ENCODE measurements at places on chromosomes 12 and 14.

GRCh38 chr12:4771960-4772566 lies 51.9 kb downstream of the GALNT8 start:
- DNase-seq, result no peak

DNA sequence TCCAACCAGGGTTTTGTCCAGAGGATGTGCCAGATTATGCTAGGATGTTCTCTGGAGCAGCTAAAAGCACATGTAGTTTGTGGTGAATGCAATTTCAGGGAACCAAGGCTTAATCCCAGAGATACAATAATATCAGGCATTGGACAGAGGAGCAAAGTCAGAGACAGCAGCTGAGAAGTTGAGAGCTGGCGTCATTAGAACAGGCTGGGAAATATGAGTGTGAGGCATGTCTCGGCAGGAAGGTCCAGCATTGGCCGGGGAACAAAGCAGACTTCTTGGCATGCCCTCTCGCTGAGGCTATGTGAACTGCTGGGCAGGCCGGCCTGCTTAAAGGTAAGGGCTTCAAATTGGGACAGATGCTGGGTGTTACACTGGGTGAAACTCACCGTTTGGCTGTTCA lies 125.4 kb downstream of the CAND1 start:
- DNase-seq, result no peak

GRCh38 chr14:29518335-29518734 lies 409.3 kb downstream of the PRKD1 start:
- DNase-seq, result no peak

GRCh38 chr12:10728091-10728490 lies 5.0 kb upstream of the YBX3 start:
- no peak for DNase-seq

- no peak for DNase-seq
Measured at GRCh38 chr12:127148318-127148717, 1118.7 kb upstream of the TMEM132C start.

DNA sequence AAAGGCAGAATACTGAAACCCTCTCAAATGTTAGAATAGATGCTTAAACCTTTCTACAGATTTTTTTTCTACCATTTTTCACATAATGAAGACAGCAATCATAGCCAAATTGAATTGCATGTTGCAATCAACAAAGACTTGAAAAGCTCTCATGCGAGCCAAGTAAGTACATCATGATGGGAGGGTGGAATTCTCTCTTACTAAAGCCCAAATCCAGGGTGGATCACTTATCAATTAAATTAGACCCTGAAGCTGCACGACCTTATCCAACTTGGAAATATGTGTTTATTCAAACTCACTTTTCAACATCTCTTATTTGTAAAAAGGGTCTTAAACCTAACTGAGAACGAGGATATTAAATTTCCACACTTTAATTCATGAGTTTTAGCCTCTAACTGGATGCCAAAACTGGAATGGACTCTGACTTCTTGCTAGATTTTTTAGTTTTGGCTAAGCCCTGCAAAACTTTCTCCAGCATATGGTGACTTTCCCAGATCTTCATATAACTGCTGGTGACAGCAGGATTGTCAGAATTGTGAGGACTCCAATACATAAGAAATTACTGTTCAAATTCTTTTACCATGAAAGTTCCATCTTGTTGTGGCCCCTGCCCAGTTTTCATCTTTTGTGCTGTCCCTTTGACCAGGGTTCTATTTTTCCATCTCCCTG lies 53.6 kb downstream of the HECTD4 start:
- no peak for DNase-seq

- no peak for DNase-seq
Measured at GRCh38 chr14:75170772-75171171, 5.6 kb downstream of the TMED10 start.

DNA sequence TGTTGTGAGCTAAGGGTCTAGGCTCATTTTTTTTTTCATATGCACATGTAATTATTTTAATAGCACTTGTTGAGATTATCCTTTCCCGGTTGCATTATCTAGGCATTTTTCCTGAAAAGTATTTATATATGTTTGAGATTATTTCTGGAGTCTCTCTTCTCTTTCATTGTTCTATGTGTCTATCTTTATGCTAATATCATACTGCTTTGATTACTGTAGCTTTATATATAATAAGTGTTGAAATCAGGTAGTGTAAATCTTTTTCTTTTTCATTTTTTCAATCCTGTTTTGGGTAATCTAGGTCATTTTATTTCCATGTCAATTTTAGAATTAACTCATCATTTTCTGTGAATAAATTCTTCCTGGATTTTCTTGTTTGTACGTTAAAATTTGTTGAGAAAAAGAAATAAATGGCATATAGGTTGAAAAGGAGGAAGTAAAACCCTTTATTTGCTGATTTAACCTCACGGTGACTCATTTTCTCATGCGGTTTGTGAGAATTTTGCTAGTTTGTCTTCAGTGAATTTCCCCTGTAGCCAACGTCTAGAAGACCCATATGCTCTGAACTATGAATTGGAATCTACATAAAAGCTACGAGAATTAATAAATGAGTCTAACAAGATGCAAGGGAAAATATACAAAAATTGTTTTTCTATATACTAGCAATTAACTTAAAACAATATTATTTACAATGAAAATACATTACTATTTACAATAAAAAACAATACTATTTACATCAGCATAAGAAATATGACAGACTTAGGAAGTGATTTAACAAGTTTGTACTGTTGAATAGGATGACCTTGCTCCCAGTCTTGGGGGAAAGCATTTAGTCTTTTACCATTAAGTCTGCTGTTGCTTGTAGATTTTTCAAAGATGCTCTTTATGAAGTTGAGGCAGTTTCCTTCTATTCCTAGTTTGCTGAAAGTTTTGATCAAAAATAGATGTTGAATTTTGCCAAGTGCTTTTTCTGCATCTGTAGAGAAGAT lies 105.0 kb downstream of the SNAPC1 start:
- DNase-seq, result no peak

DNA sequence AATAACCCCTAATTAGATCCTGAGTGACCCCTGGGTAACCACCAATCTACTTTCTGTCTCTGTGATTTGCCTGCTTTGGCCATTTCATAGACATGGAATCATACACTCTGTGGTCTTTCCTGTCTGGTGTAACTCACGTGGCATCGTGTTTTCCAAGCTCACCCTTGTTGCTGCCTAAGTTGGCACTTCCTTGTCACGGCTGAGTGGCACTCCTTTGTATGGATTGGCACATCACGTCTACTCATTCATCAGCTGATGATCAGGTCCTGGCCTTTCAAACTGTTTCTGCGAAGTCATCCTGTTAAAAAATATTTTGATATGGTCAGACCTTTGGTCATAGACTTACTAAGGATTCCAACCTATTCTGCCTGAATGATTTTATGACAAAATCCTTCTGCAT lies 87.7 kb downstream of the GLT1D1 start:
- DNase-seq, result no peak

DNA sequence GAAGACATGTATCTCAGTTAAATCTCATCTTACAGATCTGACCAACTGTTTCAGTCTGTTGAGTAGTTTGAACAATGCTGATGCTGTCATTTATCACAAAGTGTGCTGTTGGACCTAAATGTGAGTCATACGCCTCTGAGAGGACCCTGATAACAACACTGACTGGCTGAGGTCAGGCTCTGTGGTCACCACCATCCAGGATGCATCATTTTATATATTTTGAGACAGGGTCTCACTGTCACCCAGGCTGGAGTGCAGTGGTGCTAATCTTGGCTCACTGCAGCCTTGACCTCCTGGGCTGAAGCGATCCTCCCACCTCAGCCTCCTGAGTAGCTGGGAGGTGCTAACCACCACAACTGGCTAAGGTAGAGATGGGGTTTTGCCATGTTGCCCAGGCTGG lies 181.0 kb upstream of the RGS6 start:
- DNase-seq, result no peak

GRCh38 chr14:60777856-60778578 lies 43.5 kb downstream of the MNAT1 start:
- no peak for DNase-seq

- no peak for DNase-seq
Measured at GRCh38 chr12:52190860-52191729, 719 bp downstream of the KRT80 start.

GRCh38 chr12:97767347-97767746 lies 304.7 kb downstream of the RMST start:
- DNase-seq, result no peak

DNA sequence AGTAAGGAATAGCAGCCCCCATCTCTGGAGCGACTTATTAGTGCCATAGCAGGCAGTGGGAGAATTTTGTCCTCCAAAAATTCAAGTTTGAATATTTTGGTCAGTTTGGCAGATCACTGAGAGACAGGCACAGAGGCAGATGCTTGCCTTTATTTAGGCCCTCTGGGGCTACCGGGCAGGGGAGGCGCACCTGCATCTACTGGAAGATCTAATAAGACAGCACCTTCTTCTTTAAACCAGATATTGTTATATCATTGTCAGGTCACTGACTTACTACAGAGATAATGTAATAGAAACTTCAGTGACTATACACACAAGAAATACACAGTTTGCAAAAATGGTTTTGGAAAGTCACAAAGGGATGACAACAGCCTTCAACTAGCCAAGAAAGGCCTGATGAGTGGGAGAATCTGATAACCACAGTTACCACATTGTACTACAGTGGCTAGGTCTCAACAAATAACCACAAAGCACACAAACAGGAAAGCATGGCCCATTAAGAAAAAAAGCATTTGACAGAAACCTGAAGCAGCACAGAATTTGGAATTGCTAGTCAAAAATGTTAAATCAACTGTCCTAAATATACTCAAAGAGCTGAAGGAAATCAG lies 56.8 kb downstream of the CDK17 start:
- DNase-seq, result no peak

GRCh38 chr14:38931969-38932652 lies 170.9 kb downstream of the SEC23A start:
- DNase-seq, result no peak

DNA sequence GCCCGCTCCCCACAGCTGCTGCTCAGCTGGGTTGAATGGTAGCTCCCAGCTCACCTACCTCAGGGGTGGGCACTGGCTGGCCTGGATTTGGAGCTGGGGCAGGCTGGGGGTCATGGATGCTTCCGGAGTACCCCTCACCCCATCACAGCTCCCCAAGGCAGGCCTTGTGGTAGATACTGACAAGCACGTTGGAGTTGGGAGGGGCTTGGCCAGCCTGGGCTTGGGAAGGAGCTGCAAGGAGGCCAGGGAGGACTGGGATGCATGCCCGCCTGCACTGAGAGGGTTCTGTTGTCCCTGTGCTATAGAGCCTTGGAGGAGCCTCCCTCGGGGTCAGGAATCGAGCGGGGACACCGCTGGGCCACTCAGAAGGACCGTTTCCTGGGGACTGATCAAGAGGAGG lies 14.2 kb downstream of the TMEM63C start:
- no peak for DNase-seq

DNA sequence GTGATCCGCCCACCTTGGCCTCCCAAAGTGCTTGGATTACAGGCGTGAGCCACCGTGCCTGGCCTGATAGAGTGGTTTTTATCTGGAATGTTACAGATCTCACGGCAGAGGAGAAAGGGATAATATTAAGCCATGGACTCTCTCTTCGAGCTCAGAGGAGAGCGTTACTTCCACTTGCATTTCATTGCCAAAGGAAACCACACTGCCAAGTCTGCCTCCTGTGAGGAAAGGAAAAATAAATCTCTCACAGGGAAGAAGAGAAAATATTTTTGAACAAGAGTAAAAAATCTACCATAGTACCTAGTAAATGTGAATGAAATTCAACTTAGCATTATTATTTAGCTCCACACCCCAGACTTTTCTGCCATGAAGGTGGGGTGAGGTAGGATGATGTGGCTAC lies 319.2 kb upstream of the PRICKLE1 start:
- DNase-seq, result no peak

DNA sequence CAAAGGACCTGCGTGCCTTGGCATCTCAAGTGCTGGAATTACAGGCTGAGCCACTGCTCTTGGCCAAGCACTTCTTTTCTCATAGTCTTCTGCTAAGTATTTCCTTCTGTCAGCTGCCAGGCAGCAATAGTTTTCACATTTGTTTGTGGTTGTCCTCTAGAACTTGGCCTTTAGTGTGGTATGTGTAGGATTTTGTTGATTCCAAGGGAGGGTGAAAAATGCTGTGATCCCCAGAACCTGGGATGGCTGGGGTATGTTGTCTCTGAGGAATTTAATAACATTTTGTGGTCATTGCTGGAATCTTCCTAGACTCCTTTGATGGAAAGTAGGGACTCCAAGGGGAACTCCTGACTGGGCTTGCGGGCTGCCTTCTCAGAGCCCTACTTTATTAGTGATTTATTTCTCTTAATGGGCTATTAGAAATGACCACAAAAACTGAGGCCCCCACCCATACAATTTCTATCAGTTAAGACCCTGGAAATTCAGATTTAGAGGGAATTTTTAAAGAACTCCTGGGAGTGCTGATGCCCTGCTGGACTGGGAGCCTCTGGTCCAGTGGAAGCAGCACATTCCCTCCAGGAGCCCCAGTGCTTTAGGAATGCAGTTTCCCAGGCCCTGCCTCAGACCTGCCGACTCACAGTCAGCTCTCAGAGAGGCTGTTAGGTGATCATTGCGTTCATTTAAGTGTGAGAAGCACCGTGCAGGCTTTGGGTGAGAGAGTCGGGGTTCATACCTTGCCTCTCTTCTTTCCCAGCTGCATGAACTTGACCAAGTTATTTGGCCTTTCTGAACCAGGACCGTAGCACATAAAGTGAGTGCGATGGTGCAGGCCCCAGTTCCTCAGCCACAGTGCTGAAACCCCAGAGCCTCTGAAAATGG lies 22.7 kb downstream of the TRAF3 start:
- no peak for DNase-seq

DNA sequence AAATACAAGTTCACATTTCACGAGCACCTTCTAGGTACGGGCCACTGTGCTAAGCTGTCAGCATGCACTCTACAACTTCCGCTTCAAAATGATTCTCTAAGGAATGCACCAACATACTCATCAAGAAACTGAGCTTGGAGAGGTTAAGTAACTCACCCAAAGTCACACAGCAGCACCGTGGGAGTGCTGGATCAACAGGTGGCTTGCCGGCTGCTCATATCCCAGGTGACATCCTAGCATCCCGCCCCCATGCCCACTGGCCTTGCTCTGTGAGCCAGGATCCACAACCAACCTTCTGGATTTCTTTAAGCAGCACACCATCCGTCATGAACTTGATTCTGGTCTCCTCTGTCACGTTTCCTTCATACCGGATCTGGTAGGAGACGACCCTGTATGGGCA lies 16.7 kb downstream of the DHX37 start:
- DNase-seq, result no peak

- no peak for DNase-seq
Measured at GRCh38 chr12:30811966-30812365, 57.2 kb upstream of the CAPRIN2 start.

DNA sequence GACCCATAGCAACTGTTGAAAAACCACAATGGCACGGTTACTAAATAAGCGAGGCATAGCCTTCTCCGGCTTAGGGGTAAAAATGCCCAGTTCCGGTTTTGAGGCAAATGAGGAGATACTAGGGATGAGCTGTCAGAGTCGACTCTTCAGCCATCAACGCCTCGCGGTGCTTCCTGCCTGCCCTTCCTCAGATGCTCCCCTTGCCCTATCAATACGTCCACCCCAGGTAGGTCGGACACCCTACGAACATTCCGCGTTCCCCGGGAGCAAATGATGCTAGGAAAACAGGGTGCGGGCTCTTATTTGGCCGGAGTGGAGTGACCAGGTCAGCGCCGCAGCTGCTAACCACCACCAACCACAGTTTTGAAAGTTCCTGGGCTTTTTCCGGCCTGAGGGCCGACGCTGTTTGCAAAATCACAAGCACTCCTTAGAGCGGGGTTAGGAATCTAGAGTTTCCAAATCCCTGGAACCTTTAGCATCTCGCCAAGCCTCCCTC lies 1.2 kb downstream of the SRSF9 start:
- no peak for DNase-seq
